ENCODE measurements at places on chromosomes 1 and 21. TPM values are rescaled to one million over a fixed set of nuclear protein-coding genes. Genes with fewer than 3 reads are reported as not detected.

- peak; percentile 89 for DNase-seq
- no peak overlapping the region for H3K4me3 ChIP-seq
- no peaks in the 10 kb centered on the region for H3K27me3 ChIP-seq
- peak overlapping the region; percentile 58 for H3K27ac ChIP-seq
Observed at GRCh38 chr1:185483664-185484450, 166.8 kb upstream of the IVNS1ABP start.

- no peak for DNase-seq
- no peak within 1 kb of the TSS for H3K27ac ChIP-seq
- H3K27me3 ChIP-seq: peaks cover 11% of the 10 kb centered on the region
- no peak within 1 kb of the TSS for H3K4me3 ChIP-seq
Observed at GRCh38 chr1:206921772-206922265, at the start of gene FCMR. FCMR (minus strand) TSS chr1:206921941; CDS start chr1:206921854, 87 bp downstream.

GRCh38 chr1:116408193-116408592 lies 35.1 kb downstream of the ATP1A1 start:
- H3K27ac ChIP-seq: no peak overlapping the region
- H3K36me3 ChIP-seq: peaks cover 35% of the 10 kb centered on the region
- H3K4me1 ChIP-seq: no peaks in the 10 kb centered on the region
- H3K4me3 ChIP-seq: no peak overlapping the region
- H3K27me3 ChIP-seq: no peaks in the 10 kb centered on the region
- no peak for DNase-seq

GRCh38 chr1:169945181-169945580 lies 51.5 kb upstream of the SCYL3 start:
- H3K4me3 ChIP-seq: no peak overlapping the region
- H3K27ac ChIP-seq: no peak overlapping the region
- no peaks in the 10 kb centered on the region for H3K36me3 ChIP-seq
- no peaks in the 10 kb centered on the region for H3K27me3 ChIP-seq
- DNase-seq: no peak
- H3K4me1 ChIP-seq: peaks cover 4% of the 10 kb centered on the region

GRCh38 chr1:29687601-29688244 lies 451.4 kb downstream of the PTPRU start:
- no peak overlapping the region for H3K4me3 ChIP-seq
- H3K36me3 ChIP-seq: no peaks in the 10 kb centered on the region
- peaks cover 12% of the 10 kb centered on the region for H3K4me1 ChIP-seq
- H3K27me3 ChIP-seq: no peaks in the 10 kb centered on the region

TMOD4 gene
- total RNA-seq: not detected

TTC39A gene
- 0.72 TPM for total RNA-seq

DNA sequence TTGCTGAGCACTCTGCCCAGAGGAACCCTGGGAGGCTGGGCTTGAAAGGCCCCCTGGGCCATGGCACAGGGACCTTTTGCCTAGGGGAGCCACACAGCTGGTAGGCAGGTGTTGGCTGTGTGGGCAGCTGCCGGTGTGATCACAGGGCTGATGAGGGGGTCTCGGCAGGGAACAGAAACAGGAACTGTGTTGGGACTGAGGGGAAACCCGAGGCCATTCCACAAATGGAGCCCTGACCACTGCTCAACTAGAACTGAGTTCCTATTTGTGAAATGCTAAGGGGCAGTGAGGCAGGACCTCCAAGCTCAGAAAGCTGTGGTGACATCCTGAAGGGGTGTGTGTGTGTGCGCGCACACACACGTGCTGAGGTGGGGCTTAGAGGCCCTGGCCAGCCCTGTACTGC lies 6.4 kb upstream of the THEM5 start:
- peaks cover 1% of the 10 kb centered on the region for H3K4me1 ChIP-seq
- H3K27me3 ChIP-seq: peaks cover 22% of the 10 kb centered on the region
- H3K36me3 ChIP-seq: no peaks in the 10 kb centered on the region

- peaks cover 5% of the 10 kb centered on the region for H3K4me1 ChIP-seq
- no peaks in the 10 kb centered on the region for H3K36me3 ChIP-seq
- DNase-seq: no peak
- peaks cover 19% of the 10 kb centered on the region for H3K27me3 ChIP-seq
- no peak overlapping the region for H3K27ac ChIP-seq
- no peak overlapping the region for H3K4me3 ChIP-seq
Observed at GRCh38 chr21:42527127-42527488, 13.5 kb downstream of the SLC37A1 start.

GRCh38 chr1:4309676-4310320 lies 344.6 kb upstream of the AJAP1 start:
- DNase-seq: no peak
- no peaks in the 10 kb centered on the region for H3K4me1 ChIP-seq
- H3K4me3 ChIP-seq: no peak overlapping the region
- H3K36me3 ChIP-seq: no peaks in the 10 kb centered on the region

DNA sequence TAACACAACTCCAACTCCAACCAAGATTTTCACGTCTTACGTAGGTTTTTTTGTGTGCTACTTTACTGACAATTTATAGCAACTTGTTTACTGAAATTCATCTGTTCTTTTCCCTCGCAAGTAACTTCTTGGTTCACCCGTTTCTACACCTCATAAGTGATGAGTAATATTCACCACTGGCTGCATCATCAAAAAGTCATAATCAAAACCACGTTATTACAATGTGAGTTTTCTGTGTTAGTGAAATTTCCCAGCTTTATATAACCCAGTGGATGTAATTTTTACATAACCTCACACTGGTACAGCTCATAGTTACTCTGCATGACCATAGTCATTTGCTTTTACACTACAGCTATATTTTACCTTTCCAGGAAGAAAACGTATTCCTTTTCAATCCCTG lies 401.1 kb upstream of the LYPLAL1 start:
- H3K4me1 ChIP-seq: no peaks in the 10 kb centered on the region
- no peaks in the 10 kb centered on the region for H3K27me3 ChIP-seq
- no peak overlapping the region for H3K4me3 ChIP-seq
- H3K27ac ChIP-seq: no peak overlapping the region

CD34 gene
- total RNA-seq: not detected

DNA sequence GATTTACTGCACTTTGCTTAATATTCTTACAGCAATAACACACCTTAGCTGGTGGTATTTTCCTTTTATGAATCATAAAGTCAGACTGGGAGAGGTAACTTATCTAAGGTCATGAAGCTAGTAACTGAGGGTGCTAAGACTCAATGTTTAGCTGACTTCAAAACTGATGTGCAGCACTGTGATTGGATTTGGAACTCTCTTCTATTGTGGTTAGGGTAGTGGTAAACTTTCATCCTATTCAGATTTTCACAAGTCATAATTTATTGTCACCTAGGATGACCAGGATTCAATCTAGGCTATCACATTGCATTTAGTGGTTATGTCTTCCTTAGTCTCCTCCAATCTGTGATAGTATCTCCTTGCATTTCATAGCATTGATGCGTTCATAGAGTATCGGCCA lies 18.9 kb downstream of the EPB41 start:
- DNase-seq: no peak
- no peak overlapping the region for H3K27ac ChIP-seq
- H3K27me3 ChIP-seq: no peaks in the 10 kb centered on the region

GRCh38 chr1:207239874-207240273 lies 81.6 kb upstream of the CD55 start:
- H3K27ac ChIP-seq: no peak overlapping the region
- peaks cover 16% of the 10 kb centered on the region for H3K4me1 ChIP-seq
- H3K4me3 ChIP-seq: no peak overlapping the region
- H3K36me3 ChIP-seq: no peaks in the 10 kb centered on the region
- DNase-seq: no peak

PEAR1 gene
- total RNA-seq: 2.0 TPM

KMO gene
- not detected for total RNA-seq

GRCh38 chr1:153655333-153655732 lies 3.2 kb upstream of the SNAPIN start:
- no peak for DNase-seq
- H3K4me3 ChIP-seq: no peak overlapping the region
- H3K4me1 ChIP-seq: peaks cover 9% of the 10 kb centered on the region
- no peaks in the 10 kb centered on the region for H3K36me3 ChIP-seq

GRCh38 chr1:244599937-244600350 lies 53.0 kb upstream of the DESI2 start:
- H3K27me3 ChIP-seq: peaks cover 7% of the 10 kb centered on the region
- H3K36me3 ChIP-seq: no peaks in the 10 kb centered on the region
- peaks cover 5% of the 10 kb centered on the region for H3K4me1 ChIP-seq

GRCh38 chr1:40980453-40981121 lies 1.1 kb downstream of the CTPS1 start:
- peaks cover 4% of the 10 kb centered on the region for H3K36me3 ChIP-seq
- H3K4me3 ChIP-seq: peak overlapping the region; percentile 67
- H3K4me1 ChIP-seq: peaks cover 21% of the 10 kb centered on the region
- peak; percentile 50 for DNase-seq

- DNase-seq: peak; percentile 31
- H3K4me3 ChIP-seq: no peak overlapping the region
- no peaks in the 10 kb centered on the region for H3K27me3 ChIP-seq
Observed at GRCh38 chr1:96962751-96963211, 241.2 kb downstream of the PTBP2 start.

S100A12 gene
- not detected for total RNA-seq

DNA sequence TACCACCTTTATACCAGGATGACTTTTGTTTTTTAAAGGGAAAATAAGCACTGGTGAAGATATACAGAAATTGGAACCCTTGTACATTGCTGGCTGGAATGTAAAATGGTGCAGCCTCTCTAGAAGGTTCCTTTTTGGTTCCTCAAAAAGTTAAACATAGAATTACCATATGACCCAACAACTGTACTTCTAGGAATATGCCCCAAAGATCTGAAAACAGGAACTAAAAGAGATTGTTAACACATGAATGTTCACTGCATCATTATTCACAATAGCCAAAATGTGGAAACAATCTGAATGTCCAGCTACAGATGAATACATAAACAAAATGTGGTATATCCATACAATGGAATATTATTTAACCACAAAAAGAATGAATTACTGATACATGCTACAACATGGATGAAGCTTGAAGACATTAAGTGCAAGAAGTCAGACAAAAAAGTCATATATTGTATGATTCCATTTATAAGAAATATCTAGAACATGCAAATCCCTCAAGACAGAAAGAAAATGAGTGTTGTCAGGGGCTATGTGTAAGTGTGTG lies 84.9 kb upstream of the DMRTA2 start:
- no peaks in the 10 kb centered on the region for H3K36me3 ChIP-seq
- no peak for DNase-seq

HES5 gene
- not detected for total RNA-seq

PDC gene
- not detected for total RNA-seq

DNA sequence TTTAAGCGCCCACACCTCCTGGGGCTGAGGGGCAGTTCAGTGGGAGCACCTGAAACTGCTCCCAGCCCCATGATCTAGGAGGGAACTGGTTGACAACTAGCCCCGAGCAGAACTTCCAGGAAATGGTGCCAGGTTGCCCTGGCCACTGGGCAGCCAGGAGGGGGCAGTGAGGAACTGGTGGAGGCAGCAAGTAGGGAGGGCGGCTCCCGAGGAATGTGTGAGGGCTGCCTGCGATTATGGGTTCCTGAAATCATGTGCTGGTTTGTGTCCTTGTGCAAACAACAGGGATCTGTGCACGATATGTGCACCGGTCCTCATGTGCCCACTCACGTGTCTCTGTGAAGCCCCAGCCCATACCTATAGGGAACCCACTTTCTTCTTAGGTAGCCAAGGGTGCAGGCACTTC lies 9.9 kb downstream of the GPR3 start:
- DNase-seq: peak; percentile 55
- H3K4me1 ChIP-seq: peaks cover 19% of the 10 kb centered on the region
- no peaks in the 10 kb centered on the region for H3K27me3 ChIP-seq
- H3K4me3 ChIP-seq: no peak overlapping the region
- peaks cover 10% of the 10 kb centered on the region for H3K36me3 ChIP-seq
- H3K27ac ChIP-seq: no peak overlapping the region

DNA sequence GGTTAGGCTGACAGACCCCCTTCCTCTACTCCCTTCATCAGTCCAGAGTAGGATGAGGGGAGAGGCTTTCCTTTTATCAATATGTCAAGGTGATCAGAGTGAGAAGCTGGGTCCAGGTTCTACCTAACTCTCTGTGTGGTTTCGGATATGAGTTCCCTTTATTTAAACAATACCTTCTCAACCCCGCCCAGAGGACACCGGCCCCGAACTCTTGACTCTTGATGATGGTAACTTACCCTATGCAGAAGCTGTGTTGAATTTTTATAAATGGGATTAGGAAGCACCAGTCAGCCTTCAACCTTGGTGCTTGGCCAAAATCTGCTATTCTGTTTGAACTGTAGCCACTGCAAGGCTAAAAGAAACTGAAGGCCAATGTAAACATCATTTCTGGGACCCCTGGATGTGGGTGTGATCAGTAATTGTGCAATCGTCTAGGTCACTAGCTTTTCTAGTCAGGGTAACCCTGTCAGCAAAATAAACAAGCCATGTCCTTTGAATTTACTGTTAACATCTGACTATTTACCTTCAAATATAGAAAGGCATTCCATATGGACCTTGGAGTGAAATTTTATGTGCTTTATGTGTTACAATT lies 398.3 kb downstream of the SEC16B start:
- H3K36me3 ChIP-seq: no peaks in the 10 kb centered on the region
- H3K4me3 ChIP-seq: no peak overlapping the region
- no peak overlapping the region for H3K27ac ChIP-seq
- no peaks in the 10 kb centered on the region for H3K27me3 ChIP-seq
- DNase-seq: no peak
- no peaks in the 10 kb centered on the region for H3K4me1 ChIP-seq

SYNC gene
- 103 TPM for total RNA-seq

GUCA2B gene
- not detected for total RNA-seq

- no peak overlapping the region for H3K27ac ChIP-seq
- H3K4me1 ChIP-seq: peaks cover 2% of the 10 kb centered on the region
- H3K4me3 ChIP-seq: no peak overlapping the region
- no peak for DNase-seq
- H3K27me3 ChIP-seq: no peaks in the 10 kb centered on the region
Observed at GRCh38 chr1:234684856-234685255, 74.9 kb upstream of the IRF2BP2 start.

DNA sequence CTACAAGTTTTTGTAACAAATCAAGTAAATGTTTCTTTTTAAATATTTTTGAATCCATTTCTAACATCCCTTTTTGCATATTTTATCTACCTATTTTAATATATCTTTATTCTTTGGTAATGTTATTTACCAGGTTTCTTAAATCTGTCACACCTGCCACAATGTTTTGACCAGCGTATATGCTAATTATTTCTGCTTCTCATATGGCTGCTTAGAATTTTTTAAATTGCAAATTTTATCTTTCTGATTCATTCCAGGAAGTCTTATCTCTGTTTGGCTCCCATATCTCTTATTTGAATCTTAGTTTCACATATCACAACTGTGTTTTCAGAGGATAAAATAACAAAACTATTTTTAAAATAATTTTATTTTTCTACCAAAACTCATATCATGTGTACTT lies 1411.1 kb downstream of the KCNT2 start:
- no peaks in the 10 kb centered on the region for H3K36me3 ChIP-seq
- no peaks in the 10 kb centered on the region for H3K4me1 ChIP-seq
- no peak overlapping the region for H3K27ac ChIP-seq
- no peaks in the 10 kb centered on the region for H3K27me3 ChIP-seq
- no peak for DNase-seq
